Activated T-helper 1 cell treated with anti-CD3 and anti-CD28 coated beads, Interleukin-2, amount 50 U/mL, for 16 hours (primary cell): ENCODE measurements at places on chromosomes 16 and 17.

DNA sequence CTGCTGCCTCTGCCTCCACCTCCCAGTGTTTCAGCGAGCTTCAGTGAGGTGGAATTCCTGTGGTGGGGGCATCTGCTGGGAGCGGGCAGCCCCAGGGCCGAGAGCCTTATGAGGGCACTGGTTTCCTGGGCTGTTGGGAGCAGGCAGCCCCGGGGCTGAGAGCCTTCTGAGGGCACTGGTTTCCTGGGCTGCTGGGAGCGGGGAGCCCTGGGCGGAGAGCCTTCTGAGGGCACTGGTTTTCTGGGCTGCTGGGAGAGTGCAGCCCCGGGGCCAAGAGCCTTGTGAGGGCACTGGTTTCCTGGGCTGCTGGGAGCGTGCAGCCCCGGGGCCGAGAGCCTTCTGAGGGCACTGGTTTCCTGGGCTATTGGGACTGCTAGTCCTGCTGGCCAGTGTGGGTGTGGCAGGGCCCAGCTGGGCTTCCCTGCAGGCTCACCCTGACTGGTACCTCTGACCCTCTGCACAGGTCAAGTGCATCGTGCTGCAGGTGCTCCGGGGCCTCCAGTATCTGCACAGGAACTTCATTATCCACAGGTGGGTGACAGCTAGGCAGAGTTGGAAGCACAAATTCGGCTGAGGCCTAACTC, 5.6 kb downstream of the CDK10 start:
- DNase-seq: no peak

DNA sequence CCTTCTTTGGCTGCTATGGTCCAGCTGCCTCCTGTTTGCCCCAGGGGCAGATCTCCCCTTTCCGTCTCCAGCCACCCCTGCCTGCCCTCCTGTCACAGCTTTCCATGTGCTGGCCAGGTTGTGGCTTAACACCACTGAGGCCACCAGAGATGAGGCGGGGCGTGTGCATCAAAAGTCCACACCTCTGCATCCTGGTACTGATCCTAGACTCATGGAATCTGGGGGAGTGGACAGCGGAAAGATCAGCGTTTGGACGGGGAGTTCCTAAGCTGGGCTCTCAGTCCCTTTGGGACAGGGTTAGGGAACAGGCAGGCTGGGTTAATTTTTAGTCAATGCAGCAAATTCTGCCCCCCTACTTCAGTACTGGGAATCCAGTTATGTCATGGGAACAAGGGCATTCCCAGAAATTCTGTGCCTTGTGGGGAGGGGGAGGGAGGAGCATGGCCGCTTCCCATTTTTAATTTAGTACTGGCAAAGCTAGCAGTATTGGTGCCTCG, 3.9 kb downstream of the IGFBP4 start:
- DNase-seq: no peak

- no peak for DNase-seq
These were observed 11.0 kb downstream of the NEUROD2 start for GRCh38 chr17:39596543-39597267.

DNA sequence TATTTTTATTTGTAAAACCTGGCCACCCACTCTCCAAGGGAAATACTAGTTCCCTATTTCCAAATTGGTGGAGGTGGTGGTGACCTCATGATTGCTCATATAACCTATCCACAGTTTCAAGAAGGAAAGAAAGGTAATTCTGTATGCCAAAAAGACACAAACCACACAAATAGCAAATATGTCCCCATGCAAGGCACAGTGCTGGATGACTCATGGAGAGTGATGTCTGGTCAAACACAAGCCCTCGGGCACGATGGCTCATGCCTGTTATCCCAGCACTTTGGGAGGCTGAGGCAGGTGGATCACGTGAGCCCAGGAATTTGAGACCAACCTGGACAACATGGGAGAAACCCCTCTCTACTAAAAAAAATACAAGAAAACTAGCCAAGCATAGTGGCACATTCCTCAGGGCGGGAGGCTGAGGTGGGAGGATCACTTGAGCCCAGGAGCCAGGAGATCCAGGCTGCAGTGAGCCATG, 64.2 kb downstream of the GNA13 start:
- DNase-seq: no peak

- DNase-seq: no peak
These were observed 22.7 kb upstream of the ZC3H7A start for GRCh38 chr16:11819798-11820197.
